ENCODE measurements at places on chromosomes 12 and 14.

- DNase-seq, result no peak
Measured at GRCh38 chr12:80241576-80242273, 142.4 kb downstream of the OTOGL start.

GRCh38 chr14:21302013-21302835 lies 22.3 kb downstream of the RPGRIP1 start:
- no peak for DNase-seq

GRCh38 chr12:80017261-80017870 lies 82.0 kb upstream of the OTOGL start:
- DNase-seq, result no peak

- no peak for DNase-seq
Measured at GRCh38 chr12:94815958-94816357, 165.6 kb upstream of the TMCC3 start.

DNA sequence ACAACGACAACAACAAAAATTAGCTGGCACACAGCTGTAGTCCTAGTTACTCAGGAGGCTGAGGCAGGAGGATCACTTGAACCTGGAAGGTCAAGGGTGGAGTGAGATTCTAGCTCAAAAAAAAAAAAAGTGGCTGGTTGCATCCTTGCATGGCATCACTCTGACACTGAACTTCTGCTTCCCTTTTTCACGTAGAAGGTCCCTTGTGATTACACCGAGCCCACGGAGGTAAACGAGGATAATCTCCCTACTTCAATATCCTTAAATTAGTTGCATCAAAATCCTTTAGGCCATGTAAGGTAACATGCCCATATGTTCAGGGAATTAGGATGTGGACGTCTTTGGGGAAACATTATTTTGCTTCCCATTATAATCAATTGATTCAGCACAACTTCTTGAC lies 4.0 kb upstream of the PPP4R4 start:
- no peak for DNase-seq

GRCh38 chr14:103528587-103529382 lies at the start of gene TRMT61A:
TSS of gene TRMT61A (plus strand) at chr14:103529196. CDS start at chr14:103529979, 783 bp downstream.
- peak; percentile 96 for DNase-seq

- DNase-seq, result no peak
Measured at GRCh38 chr12:80273144-80273543, 170.9 kb upstream of the PTPRQ start.

DNA sequence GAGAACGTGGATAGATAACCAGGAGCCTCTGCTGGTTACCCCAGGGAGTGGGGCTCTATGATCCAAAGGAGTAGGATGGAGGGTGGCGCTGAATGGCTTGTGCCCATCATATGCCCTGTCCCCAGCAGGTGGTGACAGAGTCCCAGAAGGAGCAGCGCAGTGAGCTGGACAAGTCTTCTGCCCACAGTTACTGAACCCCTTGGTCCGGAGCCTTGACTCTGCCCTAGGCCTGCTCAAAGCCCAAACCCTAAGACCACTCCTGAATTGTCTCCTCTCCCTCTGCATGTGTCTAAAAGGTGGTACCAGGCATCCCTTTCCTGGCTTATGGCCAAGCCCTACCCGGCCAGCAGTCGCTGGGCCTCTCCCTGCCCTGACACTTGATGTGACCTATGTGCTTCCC lies 3.2 kb downstream of the PRPH start:
- no peak for DNase-seq

- DNase-seq, result no peak
Measured at GRCh38 chr14:24233538-24233866, 773 bp downstream of the GMPR2 start.

- DNase-seq, result no peak
Measured at GRCh38 chr12:57416039-57416996, 14.5 kb downstream of the R3HDM2 start.

DNA sequence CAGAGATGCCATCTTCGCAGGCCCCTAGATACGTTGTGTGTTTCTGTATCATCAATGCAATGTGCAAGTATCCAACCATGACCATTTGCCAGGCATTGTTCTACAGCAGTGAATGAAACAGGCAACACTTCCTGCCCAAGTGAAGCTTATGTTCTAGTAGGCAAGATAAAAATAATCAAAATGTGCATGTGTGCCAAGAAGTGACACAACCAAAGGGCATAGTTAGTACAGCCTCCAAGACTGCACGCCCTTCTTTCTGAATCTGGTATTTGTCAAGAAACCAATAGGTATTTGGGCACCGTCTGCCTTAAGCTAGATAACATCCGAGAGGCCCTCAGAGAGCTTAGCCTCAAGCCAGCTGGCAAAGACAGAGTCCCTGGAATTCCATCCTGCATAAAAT lies 152.0 kb downstream of the TMEM132C start:
- no peak for DNase-seq

DNA sequence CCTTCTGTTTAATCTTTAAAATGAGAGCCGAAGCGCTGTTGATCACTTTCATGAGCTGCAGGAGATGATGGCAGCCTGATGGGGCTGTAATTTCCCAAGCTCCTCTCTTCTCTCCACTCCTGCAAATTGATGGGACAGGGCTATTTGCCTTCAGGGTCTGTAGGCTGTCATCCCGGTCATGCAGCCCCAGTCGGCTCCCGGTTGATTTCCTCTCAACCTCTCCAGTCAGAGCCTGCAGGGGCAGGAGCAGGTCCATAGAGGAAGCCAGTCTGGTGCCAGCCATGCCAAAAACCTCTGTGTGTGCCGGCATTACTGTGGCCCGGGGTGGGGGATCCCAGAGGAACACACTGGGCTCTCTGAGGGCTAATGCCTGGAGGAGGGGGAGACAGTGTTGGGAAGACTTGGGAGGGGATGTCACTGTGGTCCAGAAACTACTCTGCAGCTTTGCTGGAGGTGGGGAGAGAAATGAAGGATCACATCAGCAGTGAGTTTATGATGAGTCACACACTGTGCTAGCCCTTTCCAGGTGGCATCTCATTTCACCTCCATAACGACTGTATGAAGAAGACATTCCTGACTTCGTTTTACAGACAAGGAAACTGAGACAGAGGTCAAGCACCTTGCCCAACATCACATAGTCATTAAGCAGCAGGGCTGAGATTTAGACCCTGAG lies 46.5 kb upstream of the PRIMA1 start:
- DNase-seq, result no peak
